ENCODE measurements at places on chromosomes 11 and 22. TPM values are rescaled to one million over a fixed set of nuclear protein-coding genes. Genes with fewer than 3 reads are reported as not detected.

DNA sequence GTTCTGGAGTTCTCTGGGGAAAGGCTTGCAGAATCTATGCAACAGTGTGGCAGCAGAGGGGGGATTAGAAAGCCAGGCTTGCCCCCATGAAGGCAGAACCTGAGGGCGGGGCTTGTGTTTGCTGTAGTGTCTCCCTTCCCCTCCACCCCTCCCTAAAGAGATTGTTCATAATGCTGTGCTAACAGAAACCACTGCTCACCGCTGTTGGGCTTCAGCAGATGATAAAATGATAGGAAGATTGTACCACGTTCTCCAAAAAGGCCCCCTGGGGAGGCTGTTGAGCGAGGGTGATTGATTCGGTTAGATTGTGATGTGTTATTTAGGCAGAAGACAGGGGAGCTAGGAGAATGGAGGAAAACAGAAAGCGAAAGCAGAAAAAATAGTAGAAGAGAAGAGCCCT, 215.2 kb upstream of the NCAM1 start:
- no peak for DNase-seq

DNA sequence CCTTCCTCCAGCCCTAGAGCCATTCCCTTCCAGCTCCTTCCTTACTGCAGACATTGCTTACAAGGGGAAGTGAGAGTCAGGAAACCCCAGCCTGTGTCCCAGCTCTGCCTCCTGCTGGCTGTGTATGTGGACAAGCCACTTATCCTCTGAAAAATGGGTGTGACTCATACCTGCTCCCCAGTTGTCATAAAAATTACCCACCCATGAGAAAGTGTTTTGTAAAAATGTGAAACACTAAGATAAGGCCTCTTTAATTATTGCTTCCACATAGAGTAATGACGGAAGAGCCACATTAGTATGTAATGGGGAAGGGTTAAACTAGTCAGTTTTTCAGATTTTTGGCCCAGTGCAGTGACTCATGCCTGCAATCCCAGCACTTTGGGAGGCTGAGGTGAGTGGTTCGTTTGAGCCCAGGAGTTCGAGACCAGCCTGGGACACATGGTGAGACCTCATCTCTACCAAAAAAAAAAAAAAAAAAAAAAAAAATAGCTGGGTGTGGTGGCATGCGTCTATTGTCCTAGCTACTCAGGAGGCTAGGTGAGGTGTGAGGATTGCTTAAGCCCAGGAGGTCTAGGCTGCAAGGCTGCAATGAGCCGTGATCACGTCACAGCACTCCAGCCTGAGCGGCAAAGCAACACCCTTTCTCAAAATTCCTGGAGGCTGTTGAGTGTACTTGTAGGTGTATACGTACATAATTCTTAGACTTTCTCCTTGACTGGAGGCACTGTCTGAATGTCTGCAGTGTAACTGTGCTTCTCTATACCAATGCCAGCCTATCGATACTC, 84.9 kb downstream of the CTTN start:
- peak; percentile 18 for DNase-seq

DNA sequence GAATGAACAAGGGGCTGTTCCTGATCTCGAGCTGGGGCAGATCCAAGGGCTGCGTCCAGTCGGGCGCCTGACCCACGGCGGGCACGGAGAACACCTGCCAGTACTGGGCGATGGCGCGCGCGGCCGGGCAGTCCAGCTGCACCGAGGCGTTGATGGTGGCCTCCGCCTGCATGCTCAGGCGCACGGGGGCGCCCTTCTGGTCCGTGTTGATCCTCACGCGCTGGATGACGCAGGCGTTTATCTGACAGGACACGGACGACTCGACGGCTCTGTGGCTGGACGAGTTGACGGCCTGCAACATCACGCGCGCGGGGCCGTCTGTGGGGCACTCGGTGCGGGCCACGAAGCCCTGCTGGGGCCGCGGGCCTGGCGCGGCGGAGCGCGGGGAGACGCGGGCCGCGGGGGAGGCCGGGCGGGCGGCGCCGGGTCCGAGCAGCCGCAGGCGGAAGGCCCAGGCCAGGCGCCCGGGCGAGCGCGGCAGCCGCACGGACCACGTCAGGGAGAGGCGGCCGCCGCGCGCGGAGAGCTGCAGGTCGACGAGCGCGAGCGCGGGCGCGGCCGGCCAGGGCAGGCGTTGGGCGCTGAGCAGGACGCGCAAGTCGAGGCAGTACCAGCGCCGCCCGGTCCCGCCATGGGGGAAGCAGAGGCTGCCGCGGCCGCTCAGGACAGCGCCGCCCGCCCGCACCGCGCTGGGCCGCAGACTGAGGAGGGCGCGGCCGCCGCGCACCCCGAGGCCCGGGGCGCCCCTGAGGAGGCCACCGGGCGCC, 511 bp downstream of the PKDREJ start:
- DNase-seq, result peak; percentile 41

DNA sequence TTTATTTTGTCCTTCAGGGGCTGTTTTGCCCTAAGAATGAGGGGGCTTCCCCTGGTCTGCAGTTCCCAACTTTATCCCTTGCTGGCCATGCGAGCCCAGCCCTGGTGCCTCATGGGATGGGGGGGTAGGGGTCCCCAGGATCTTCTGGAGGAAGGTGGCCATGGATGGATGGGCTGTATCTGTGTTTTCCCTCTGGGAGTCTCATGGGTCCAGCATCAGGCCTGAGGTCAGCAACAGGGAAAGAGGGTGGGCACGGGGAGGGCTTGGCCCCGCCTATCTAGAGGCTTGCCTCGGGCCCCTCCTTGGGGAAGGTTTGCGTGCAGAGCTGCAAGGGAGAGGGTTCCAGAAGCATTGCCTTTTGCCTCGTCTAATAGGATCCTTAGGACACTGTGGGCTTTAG, 10.8 kb upstream of the ADORA2A start:
- no peak for DNase-seq

- DNase-seq, result peak; percentile 68
Observed at GRCh38 chr22:29202212-29203192, 3.2 kb upstream of the EMID1 start.

DNA sequence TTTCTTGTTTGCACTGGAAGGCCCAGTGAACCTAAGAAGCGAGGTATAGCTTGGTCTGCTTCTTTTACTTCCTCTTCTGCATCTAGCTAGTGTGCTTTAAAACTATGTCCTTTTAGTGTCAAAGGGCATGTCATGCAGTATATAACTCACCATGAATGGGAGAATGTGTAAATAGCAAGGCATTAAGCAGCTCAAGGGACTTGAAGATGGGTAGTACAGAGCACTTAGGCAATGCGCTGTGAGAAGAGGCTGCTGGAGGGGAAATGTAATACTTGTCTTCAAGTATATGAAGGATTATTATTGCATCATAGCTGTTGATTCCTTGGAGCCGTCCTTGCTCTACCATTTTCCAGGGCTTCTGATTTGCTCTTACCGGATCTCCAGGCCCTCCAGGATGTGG, 7.6 kb downstream of the MAML2 start:
- DNase-seq, result no peak

- no peak for DNase-seq
Observed at GRCh38 chr22:47569389-47570299, 807.2 kb downstream of the TBC1D22A start.

DNA sequence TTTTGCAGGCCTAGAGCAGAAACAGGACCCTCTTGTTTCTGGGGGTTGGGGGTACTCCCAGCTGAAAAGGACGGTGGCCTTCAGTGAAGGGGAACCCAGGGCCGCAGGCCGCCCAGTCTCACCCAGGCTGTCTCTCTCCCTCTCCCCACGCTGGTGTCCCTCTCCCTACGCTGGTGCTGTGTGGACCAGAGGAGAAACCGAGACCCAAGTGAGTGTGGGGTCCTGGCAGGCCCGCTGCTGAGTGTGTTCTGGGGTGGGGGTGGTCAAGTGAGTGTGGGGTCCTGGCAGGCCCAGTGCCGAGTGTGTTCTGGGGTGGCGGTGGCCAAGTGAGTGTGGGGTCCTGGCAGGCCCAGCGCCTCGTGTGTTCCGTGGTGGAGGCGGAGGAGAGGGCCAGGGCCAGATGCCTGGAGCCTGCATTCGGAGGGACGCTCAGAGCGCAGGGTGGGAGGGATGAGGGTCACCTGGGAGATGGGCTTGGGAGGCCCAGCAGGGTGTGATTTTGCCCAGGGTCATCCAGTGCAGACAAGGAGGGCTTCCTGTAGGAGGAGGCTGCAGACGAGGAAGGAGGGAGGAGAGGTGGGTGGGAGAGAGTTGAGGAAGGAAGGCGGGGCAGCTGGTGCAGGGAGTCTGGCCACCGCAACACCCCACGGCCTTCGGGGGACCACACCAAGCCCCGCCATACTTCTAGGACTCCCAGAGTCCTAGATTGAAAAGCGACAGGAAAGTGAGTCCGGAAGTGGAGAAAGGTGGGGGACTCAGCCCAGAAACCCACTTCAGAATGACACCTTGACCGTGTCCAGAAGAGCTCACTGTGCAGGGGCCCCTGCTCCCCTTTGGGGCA, 10.3 kb downstream of the TNNT3 start:
- no peak for DNase-seq

- no peak for DNase-seq
Observed at GRCh38 chr22:46851941-46852340, 89.5 kb downstream of the TBC1D22A start.

GGT5 gene
- 10.6 TPM for polyA plus RNA-seq

XPNPEP3 gene
- 18.1 TPM for polyA plus RNA-seq

TUB gene
- polyA plus RNA-seq, result 13.4 TPM

HMOX1 gene
- 16.6 TPM for polyA plus RNA-seq

OR8G1 gene
- not detected for polyA plus RNA-seq

HBB gene
- 323 TPM for polyA plus RNA-seq

INPP5J gene
- polyA plus RNA-seq, result 1.4 TPM

NUP98 gene
- 32.0 TPM for polyA plus RNA-seq
